D721Med (cell line): ENCODE measurements at places on chromosomes 5 and 9.

DNA sequence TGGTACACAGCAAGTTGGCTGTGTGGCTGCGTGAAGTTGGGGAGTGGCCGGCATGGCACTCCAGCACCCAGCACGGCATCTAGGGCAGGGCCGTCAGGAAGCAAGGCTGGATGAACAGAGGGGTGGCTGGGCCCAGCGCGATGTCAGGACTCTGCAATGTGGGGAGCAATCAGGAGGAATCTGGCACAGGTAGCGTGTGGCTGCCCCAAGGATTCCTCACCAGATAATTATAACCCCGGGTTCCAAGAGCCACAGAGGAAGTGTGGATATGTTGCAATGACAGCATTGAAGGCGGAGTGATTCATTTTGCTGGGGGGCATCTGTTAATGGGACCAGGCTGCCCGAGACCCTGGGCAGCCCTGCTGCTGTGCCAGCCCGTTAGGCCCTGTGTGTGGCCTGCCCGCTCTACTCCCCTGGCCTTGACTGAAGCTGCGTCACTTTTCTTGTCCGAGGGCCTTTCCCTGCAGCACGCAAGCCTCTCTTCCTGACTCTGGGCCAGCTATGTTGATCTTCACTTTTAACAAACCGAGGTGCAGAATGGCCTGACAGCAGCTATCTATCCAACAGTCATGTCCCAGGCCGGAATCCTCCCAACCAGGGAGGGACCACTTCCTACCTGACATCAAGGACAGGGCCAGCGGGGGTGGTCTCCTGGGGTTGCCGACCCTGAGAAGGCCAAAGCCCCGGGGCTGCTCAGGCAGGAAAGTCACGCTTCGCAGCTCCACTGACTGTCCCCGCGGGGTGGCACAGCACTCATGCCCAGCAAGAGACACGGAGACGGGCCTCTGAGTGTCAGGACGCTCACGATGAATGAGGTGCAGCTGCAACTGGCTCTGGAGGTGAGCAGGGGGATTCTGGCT lies 118.0 kb upstream of the PHYKPL start:
- no peak for DNase-seq

DNA sequence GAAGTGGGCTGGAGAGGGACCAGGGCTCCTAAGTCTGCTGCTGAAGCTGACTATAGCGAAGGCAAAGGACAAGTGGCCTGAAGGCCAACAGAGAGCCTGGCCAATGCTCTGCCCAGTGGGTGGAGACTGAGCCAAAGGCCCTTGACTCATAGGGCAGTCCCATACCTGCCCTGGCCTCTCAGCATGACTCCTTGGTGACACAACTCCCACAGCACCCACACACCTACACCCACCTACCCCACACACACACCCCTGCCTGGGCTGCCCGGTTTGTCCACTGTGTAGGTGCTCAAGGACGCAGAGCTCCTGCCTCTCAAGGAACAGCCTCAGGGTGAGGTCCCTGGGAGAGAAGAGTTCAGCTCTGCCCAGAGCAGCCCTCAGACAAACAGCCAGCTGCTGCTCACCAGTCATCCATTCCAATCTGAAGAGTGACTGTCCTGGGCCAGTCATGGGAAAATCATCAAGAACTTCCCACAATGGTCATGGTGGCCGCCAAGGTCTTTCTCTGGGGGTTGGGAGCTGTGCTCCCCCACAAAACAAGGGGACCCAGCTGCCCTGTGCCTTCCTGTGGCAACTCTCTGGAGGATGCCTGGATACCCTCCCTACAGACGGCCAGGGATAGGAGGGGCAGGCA lies 5.0 kb downstream of the TNIP1 start:
- no peak for DNase-seq

DNA sequence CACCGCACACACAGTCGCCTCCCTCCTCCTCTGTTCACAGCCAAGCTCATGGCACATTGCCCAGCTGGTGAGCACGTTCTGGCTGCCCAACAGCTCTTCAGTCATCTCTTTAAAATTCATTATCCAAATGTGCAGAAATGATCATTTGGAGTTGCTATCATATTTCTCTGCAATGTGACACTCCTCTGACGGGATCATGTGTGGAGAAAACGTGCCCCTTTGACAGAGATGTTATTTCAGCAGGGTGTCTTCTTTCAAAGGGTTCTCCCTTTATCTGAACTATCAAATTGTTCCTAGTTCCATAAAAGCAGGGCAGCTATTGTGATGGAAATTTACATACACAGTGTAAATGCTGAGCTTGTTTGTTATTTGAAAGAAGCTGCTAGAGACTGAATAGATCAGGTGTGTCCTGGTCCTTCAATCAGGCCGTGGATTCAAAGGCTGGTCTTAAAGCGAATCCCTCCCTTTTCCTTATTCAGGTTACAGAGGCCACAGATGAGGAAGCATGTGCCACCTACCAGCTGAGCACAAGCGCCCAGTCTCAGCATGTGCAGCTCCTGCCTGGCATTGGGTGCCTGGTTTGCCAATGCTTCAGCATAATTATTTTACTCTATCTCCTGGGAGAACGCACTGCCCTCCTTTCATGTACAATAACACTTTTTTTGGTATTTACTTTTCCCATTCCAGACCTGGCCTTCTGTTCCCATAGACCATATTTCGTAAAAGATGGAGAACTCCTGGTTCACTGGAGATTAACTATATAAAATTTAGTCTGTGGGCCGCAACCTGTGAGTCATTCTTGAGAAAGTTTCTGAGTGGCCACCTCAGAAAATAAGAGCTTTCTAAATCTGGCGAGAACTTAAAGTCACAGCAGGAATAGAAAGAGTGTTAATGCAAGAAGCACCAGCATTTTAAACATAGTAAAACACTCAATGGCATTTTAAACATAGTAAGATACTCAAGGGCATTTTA lies 433.7 kb downstream of the ENC1 start:
- DNase-seq = no peak

DNA sequence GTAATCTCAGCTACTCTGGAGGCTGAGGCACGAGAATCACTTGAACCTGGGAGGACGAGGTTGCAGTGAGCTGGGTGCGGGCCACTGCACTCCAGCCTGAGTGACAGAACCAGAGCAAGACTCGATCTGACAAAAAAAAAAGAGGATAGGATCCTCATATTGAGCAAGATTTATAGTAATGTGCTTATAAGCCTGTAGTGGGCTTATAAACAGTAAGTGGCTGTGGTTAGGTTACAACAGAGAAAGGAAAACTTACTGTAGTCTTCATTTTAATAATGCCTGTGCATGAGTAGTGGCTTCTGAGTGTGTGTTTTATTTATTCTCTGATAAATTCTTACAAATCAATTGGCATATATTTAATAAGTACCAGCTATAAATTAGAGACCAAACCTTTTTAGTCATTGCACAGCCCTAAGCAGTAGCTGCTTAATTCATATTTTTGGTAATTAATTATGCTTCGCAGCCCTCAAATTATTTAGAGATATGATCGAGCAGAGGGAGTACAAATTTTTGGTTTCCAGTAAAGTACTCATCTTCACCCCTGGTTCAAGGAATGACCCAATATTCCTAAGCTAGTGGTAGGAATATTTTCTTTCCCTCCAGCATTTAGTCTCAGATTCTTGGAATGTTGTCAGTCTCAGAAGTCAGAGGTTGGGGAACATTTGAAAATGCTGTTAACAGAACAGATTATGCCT lies 73.8 kb upstream of the KLF9 start:
- no peak for DNase-seq

DNA sequence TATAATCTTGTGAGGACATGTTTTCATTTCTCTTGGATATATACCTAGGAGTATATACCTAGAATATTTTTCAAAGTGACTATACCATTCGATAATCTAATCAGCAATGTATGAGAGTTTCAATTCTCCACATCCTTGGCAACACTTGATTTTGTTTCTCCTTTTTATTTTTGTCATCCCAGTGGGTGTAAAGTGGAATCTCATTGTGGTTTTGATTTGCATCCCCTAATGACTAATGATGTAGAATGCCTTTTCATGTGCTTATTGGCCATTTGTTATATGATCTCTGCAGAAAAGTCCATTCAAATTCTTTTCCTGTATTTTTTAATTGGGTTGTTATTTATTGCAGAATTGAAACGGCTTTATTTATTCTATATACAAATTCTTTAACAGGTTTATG lies 15.2 kb downstream of the ZCCHC9 start:
- DNase-seq = no peak

GRCh38 chr5:73363911-73364730 lies 84.5 kb downstream of the FOXD1 start:
- no peak for DNase-seq

- no peak for DNase-seq
Measured at GRCh38 chr5:143055596-143056338, 285.6 kb downstream of the ARHGAP26 start.

GRCh38 chr9:96467784-96468183 lies 17.8 kb downstream of the HABP4 start:
- DNase-seq = no peak

DNA sequence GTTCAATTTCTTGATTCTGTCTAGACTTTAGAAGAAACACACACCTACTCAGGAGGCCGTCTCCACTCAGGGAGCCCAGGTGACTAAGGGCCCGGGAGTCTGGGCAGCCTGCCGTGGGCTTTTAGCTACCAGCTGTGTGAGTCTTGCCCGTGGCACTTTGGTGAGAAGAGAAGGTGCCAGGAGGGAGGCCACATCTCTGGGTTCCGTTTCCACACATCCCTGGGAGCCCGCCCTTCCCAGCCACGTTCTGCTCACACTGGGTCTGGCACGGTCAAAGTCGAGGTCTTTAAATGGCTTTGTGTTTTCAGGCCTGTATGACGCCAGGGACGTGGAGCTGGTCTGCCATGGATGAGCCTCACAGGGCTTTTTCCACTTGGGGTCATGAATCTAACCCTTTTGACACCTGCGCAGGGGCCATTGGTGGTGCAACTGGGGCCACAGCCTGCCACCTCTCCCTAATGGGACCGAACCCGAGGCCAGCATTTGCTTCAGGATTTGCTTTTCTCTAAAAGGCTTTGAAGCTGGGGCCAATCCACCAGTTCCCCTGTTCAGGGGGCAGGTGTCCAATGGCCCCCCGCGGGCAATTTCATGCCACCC lies 17.2 kb upstream of the FCN2 start:
- DNase-seq = no peak

GRCh38 chr5:1544294-1544961 lies 20.7 kb upstream of the LPCAT1 start:
- no peak for DNase-seq

DNA sequence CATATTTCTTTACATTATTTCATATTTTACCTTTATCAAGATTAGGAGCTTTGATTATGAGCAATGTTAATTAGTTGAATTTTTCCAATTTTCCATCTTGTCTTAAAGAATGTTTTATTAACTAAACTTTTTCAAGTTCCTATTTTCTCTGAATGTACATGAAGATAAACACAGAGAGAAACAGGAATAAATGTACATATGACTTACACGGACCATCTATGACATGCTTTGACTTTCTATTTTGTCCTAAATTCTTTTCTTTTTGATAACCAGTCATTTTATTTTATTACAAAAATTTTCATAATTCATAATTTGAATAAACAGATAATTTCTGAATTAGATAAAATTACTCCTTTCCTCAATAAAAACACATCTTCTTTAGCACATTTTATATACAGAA lies 1038.8 kb upstream of the ARRDC3 start:
- DNase-seq = no peak

DNA sequence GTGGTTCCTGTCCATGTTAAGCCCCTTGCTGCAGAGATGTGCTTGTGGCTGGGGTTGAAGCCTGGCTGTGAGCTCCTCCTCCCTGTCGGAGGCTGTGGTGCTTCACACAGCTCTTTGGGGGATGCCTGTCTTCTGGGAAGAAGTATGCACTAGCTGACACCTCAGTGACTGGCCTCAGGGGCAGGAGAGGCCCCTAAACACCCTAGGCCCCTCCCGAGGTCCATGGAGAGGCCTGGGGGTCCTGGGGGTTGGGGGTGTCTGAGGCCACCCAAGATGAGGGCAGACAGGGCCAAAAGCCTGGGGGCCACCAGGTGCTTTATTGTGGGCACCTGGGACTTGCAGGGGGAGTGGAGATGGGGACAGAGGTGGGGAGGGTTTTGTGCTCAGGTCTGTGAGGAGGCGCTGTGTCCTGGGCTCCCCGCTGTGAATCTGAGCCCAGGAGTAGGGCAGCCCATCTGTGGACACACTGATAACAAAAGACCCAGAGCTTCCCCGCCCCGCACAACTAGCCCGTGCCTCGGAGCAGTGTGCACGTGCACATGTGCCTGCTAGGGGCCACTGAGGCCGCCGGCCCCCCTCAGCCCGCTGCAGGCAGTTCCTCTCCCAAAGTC lies 92.0 kb downstream of the PHF2 start:
- DNase-seq = no peak

DNA sequence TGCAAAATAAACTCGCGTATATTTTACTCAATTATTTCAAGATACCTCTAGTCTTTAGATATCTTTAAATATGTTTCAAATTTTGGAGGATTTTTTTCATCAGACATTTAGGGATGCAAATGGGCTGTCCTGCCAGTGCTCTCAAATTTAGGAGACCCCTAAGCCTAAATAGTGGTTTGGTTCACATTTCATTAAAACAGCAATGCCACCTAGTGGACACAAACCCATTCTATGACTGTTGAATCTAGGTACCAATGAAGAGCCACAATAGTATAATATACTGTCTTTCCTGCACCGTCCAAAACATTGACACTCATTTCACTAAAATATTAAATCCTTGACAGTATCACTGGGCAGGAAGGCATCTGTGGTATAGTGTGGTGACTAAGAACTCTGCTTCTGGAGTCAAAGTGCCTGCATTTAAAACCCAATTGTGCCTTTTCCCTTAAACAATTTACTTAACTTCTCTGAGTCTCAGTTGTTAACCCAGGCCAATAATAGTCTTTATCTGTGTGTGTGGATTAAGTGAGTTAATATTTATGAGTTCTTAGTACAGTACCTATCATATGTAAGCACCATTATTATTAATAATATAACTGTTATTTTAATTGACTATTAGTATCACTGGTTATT lies 148.0 kb downstream of the RORB start:
- no peak for DNase-seq

- DNase-seq = no peak
Measured at GRCh38 chr5:180206993-180207392, 2.0 kb downstream of the RASGEF1C start.
